NCI-H460 (cell line): ENCODE measurements at places on chromosomes 13 and 19.

DNA sequence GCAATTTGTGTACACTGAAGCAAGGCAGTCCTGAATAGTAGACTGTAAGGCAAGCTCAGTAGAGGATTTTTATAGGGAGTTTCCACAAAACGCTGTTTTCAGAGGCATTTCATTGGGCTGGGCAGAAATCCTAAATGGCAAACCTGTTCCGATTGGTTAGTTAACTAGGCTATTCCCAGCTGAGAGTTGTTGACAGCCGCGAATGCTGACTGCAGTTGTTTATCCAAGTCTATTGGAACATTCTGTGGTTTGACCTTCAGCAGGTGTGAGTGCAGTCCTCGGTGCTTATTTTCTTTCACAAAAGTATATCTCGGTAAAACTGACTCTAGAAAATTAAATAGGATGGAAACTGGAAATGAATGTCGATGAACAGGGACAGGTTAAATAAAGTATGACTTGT is 45.4 kb downstream of the TPT1 start:
- no peak for DNase-seq

GRCh38 chr13:69319656-69320055 is 788.0 kb upstream of the ATXN8OS start:
- DNase-seq = no peak

DNA sequence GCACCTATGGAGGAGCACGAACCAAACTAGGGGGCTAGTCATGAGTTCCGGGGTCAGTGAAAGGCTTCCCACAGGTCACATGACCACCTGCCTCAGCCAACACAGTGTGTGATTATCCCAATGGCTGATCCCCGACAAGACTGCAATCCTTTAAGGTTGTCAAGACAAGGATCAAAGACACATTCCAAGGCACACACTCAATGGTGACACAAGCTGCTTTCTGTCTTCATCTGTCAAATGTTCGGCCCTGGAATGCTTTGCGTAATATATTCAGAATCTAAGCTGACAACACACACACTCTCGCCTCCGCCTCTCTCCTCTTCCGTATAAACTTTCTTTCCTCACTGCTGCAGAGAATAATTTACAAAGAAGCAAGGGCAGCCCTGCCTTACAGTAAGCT is 11.7 kb downstream of the RANBP3 start:
- no peak for DNase-seq

DNA sequence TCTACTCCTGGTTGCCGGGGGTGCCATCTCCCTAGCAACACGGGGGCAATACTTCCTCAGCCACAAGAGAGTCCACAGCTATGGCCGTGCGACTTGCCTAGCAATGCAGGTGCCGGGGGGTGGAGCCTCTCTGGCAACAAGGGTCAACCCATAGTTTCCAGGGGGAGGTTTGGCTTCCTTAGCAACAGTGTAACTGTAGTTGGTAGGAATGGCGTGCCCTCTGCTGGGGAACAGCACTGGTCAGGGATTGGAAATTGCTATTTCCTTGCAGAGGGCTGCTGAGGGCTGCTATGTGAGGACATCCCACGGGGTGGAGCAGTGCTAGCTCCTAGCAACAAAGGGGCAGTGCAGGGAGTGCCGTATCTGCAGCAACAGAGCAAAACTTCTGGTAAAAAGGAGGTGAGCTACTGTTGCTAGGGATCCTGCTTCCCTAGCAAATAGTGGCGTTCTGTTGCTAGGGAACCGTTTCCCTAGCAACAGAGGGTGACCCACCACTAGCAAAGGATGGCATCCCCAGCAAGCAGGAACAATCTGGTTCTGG is 7.0 kb upstream of the TMC4 start:
- DNase-seq = no peak

GRCh38 chr13:35697186-35697730 is 220.8 kb upstream of the MAB21L1 start:
- DNase-seq = no peak

DNA sequence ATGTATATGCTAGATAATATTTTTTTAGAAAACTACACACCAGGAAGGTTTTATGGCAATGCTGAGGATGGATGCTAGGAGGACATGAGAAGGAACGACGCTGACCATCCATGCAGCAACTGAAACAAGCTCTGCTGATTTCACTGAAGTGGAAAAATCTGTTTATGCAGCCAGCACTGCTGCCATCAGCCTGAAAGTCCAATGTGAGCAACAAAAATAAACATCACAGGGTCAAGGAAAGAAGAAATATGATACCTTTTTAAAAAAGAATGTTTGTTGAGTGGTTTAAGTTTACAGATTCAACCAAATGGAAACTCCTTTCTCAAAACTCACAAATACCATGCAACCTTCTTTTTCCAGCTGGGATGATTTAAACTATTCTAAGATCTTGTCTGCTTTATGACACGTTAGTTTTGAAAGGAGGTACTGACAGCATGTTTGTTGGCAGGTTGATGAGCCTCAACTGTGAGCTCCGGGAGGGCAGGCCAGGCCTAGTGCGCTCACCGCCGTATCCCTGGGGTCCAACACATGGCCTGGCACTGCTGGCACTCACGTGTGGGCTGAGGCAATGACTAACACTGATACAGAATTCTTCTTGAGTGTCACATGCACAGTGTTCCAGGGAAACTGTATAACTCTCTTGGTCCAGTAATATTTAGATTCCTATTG is 46.8 kb downstream of the LATS2 start:
- no peak for DNase-seq

DNA sequence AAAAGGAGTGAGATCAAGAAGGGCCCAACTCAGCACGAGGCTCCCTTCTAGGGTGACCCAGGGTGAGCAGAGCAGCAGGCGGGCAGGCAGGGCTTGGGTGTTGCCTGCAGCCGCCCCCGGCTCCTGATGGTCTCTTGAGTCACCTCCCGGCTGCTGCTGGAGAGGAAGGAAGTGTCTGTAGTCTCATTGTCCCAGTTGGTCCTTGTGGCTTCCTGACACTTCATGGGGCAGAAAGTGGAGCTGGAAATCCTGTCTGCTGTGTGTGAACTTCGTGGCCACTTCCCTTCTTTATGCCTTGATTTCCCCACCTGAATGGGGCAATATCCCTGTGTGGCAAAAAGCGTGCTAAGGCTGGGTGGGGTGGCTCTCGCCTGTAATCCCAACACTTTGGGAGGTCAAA is 2.5 kb downstream of the MAP1S start:
- no peak for DNase-seq

GRCh38 chr19:36073121-36073876 is 18.6 kb downstream of the WDR62 start:
- DNase-seq = no peak

DNA sequence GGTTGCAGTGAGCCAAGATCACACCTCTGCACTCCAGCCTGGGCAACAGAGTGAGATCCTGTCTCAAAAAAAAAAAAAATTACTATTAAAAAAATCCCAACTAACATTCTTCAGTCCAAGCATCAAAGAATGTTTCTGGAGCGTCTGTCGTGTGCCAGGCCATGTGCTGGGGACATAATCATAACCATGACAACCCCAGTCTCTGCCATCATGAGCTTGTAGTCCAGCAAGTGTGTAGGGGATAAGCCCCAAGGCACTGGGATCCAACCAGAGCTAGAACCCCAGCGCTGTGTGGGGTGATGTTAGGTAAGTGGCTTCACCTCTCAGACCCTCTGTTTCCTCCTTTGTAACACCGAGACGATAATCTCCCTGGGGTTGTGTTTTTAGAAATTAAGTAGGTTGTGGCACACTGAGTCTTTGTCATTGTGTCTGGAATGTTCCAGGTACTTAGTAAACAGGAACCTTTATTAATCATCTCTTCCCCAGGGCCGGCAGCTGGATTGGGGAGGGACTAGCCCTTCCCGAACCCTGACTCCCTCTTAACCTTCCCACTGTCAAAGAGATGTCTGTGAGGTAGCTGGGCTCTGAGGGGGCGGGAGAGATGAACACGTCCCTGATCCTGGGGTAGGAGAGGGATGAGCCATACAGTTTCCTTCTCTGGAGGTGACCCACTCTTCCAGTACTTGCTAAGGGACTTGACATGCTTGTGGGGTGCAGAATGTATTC is 5.2 kb downstream of the ITPKC start:
- no peak for DNase-seq
